ENCODE measurements at places on chromosomes 3 and 15.

DNA sequence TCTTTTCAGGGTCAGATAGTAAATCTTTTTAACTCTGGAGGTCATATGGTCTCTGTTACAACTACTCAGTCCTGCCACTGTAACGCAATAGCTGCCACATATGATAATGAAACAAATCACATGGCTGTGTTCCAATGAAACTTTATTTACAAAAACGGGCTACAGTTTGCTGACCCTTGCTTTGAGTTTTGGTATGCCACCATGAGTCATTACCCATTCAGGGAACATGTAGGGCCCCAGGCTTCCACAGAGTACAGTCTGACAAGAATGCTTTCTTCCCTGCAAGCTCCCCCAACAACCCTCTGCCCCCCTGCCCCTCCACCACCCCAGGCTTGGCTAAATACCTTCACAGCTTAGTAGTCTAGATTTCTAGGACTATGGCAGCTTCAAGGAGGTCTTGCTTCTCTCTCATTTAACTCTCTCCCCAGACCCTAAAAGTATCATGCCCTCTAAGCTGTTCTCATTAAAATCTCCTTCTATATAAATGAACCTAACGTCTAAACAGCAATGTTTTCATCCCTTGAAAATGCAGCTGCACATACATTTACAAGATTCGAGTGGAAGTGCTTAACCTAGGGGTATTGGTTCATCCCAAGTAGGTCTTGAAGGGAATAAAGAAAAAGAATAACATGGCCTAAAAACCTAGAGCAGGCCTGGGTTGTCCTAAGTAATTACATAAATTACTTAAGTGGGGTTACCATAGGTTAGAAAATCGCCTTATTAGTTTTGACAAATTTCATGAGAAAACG lies 117.8 kb upstream of the PRICKLE2 start:
- DNase-seq: no peak

DNA sequence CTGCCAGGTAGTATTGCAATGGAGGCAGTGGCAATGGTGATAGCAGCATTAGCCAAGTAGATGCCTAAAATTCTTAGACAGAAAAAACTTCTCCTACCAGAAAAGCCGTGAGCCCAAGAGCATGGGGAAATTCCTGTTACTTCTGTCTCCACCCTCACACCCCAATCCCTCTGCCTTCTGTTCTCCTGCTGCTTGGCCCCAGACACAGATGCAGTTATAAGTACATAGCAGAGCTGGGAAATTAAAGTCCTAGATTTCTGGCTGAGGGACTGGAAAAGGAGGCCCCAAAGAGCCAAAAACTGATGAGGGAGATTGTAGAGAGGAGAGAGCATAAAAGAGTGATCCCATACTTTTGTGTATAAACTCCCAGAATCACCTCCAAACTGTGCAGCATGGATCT lies 166.9 kb downstream of the SMAD6 start:
- no peak for DNase-seq

- no peak for DNase-seq
Measured at GRCh38 chr3:76888856-76889255, 151.0 kb upstream of the ROBO2 start.

GRCh38 chr3:14411988-14412387 lies 9.6 kb downstream of the SLC6A6 start:
- DNase-seq: no peak

- no peak for DNase-seq
Measured at GRCh38 chr15:63880744-63881143, 47.0 kb upstream of the HERC1 start.

- DNase-seq: no peak
Measured at GRCh38 chr3:58728723-58729122, 62.1 kb upstream of the FAM3D start.

DNA sequence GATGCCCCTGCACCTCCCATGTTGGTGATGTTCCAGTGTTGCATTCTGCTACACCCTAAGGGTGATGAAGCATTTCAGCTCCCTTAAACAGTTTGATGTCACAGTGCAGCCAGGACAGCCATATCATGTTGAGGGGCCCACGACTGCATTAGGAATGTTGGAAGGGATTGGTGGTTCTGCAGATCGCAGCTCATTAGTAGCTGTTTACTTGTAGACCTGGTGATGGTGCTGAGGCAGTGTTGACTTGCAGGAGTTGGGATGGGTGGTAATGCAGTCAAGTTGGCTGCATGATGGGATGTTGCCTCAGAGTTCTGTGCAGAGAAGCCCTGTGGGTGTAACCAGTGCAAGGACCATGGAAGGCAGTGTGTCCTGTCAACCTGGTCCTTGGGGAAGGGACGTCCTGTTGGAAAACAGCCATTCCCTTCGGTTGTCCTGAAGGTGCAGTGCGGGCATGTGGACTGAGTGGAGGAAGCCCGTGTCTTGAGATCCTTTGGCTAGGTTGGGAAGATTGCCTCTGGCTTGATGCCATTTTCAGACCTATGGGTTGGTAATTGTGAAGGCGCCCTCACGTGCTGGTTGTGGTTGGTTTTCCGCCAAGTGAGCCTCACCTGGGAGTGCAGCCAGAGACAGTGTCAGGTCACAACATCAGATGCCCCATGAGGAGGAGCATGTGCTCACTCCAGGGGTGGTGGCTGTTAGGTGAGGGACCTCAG lies 100.7 kb downstream of the SNRPN start:
- no peak for DNase-seq

DNA sequence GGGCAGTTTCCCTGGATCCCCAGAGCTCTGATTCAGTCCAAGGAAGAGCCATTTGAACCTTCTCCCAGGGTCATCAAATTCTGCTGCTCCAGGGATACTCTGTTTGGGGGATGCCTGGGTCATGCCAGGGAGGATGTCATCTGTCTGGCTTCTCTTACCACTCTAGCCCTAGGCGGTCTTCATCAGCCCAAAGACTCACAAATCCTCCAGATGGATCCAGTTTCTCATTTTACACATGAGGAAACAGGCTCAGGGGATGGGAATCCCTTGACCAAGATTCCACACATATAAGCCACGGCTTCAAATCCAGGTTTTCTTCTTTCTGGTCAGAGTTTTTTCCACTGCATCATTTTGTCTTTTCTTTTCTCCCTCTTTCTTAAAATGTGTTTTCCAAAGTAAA lies 36.7 kb downstream of the SLC28A1 start:
- DNase-seq: no peak

GRCh38 chr3:142613491-142613890 lies 17.3 kb downstream of the PLS1 start:
- DNase-seq: no peak

DNA sequence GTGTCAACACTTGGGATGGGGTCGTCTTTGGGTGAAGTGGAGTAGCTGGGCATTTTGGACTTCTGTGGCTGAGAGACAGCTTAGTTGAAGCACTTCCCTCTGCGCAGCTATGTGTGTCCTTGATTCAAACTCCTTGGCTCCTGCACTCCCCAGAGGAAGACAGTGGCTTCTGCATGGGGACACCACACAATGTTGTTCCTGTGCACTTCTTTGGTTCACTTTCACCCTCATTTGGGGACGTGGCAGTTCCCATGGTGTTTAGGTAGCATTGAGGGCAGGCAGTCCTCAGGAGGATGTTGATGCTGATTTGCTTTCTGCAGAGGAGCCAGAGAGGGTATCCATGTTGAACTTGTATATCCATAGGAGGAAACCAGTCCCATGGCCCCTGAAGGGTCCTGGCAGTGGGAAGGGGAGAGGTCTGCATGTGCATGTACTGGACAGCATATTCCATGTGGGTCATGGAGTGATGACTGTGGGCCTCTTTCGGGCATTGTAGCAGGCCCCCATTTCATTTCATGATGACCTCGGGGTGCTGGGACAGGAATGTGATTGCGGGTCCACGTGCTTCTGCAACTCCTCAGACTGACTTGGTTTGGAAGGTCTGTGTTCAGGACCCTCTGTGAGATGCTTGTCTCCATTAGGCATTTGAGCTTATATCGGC lies 135.4 kb downstream of the SNRPN start:
- DNase-seq: no peak

GRCh38 chr3:33879540-33879939 lies 81.1 kb downstream of the PDCD6IP start:
- no peak for DNase-seq

GRCh38 chr15:71443538-71443937 lies 328.3 kb downstream of the THSD4 start:
- DNase-seq: no peak

DNA sequence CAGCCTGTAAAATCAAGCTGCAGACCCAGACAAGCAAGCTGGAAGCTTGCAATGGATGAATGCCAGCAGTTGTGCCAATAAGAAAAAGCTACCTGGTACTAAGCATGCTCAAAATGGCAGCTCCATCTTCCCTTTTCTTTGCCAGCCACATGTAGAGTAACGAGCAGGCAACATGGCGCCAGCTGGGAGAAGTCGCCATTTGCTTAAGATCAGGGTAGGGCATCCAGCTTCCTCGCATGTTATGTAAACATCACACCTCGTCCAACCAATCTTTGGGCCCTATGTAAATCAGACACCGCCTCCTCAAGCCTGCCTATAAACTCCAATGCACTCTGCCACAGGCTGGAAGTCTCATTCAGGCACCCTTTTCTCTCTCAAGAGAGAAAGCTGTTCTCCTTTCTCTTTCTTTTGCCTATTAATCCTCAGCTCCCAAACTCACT lies 973.9 kb downstream of the FHIT start:
- peak; percentile 5 for DNase-seq

DNA sequence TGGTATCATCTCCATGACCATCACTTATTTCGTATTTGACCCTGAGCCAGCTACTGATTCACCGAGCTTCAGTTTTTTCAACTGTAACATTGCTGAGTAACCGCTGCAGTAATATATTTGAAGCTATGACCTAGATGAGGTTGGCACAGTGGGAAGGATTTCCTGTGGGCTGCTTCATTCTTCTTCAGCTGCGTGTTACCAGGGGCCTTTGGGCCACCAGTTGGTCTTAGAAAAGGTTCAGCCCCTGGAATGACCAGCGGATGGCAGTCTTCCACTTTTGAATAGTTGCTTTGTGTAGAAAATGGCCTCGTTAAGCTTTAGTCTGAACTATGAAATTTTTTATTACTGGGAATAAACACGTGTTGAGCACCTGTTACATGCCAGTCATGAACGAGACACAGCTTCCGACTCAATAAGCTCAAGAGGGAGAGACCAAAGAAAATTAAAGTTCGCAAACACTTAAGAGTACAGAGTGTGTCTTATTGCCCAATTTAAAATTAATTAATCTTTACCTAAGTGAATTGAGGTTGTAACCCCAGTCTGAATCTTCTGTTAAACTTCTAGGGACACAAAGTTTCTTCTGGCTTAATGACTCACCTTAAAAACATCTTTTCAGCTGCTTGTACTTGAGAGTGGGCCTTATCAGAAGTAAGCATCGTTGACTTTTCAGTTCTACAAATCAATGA lies 57.6 kb upstream of the NR2E3 start:
- no peak for DNase-seq

GRCh38 chr3:166560253-166560652 lies 723.0 kb upstream of the BCHE start:
- DNase-seq: no peak

DNA sequence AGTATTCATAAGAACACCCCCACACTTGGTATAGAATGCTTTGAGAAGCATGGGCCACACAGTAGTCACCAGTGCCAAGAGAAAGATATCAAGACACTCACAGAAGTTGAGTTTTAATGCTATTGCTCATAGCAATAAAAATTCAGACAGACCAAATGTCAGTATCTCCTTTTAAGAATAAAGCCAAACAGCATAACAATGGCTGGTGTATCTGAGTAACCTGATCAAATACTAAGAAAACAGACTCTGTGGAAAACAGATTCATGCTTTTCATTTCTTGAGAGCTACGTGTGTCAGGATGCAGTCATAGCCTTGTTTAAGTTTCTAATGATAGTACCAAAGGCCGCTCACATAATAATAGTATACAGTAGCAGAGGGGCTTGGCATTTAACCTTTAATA lies 778.5 kb downstream of the MECOM start:
- DNase-seq: no peak

- DNase-seq: no peak
Measured at GRCh38 chr15:55527150-55527549, 19.1 kb upstream of the DNAAF4 start.

DNA sequence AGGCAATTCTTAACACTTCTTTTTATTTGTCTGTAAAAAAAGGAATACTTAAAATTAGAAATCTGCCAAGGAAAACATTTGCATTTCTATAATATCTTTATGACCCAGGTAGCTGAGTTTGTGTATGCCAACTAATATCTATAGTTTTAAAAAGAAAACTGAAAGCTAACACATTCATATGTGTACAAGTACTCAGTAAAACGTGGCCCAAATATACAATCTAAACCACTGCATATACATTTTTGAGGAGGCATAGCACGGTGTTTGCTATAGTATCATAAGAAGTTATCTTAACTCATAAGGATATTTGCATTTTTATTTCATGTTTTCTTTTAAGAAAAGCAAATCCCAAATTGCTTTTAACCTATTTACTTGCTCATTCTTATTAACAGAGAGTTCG lies 172.7 kb downstream of the ZBTB20 start:
- no peak for DNase-seq

DNA sequence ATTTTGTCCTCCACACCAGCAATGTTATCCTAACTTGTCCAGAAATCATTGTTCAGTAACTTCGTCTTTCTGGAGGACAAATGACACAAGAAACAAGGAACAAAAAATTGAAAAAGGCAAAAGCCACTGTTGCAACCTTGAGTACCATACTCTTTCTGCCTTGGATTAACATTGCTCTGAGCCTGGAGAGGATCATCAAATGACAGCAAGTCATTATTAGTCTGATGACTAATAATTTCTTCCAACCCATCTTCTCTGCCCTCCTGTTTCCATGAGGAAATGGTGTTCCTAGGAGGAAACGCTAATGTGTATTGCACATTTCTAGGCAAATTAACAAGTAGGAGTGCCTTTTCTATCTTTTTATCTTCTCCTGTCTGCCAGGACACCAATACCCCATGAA lies 153.9 kb downstream of the PCCB start:
- DNase-seq: no peak

GRCh38 chr3:186487819-186488218 lies 56.4 kb downstream of the CRYGS start:
- no peak for DNase-seq

DNA sequence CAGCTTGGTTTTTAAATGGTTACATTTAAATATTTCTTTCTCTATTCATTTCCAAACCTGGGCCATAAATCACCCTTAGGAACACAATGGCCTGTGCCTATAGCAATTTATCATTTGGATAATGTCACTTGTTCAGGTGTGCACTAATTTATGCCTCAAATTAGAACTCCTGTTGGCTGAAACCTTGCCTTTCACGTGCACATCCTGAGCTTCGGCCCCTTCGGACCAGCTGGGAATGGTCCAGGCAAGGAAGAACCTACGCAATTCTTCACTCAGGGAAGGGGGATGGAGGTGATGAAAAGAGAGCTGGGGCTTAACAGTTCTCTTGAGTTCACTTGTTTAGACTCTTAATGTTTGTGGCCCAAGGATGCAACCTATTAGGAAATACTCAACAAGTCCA lies 324.1 kb upstream of the ICE2 start:
- DNase-seq: no peak

- no peak for DNase-seq
Measured at GRCh38 chr15:94443186-94443585, 211.8 kb downstream of the MCTP2 start.

- no peak for DNase-seq
Measured at GRCh38 chr15:84035399-84035766, 200.2 kb upstream of the GOLGA6L4 start.

- no peak for DNase-seq
Measured at GRCh38 chr15:100335335-100335999, 6.3 kb downstream of the ADAMTS17 start.

- DNase-seq: no peak
Measured at GRCh38 chr3:71629289-71629688, 45.8 kb upstream of the FOXP1 start.
